Mesothelial cell of epicardium (in vitro differentiated cells): ENCODE measurements at places on chromosomes 4 and X.

DNA sequence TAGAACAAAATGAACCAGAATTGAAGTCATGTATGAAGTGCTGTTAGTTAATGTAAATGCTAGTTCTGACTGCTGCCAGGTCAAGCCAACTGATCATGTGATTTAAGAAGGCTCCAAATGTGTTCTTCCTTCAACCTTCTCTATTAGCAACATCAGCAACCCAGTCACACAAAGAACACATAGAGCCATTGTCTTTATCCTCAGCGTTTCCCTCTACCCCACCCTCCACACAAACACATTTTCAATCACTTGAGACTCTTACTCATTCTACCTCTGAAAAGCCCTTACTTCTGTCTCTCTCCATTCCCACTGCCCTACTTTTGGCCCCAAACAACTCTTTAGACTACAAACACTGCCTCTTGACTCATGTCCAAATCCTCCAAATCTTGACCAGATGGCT is 89.7 kb upstream of the KDR start:
- DNase-seq, result no peak

- DNase-seq, result no peak
These were observed 536 bp downstream of the OTUD5 start for GRCh38 chrX:48956728-48957414.

- DNase-seq, result no peak
These were observed 35.5 kb downstream of the DCUN1D4 start for GRCh38 chr4:51878431-51878830.

DNA sequence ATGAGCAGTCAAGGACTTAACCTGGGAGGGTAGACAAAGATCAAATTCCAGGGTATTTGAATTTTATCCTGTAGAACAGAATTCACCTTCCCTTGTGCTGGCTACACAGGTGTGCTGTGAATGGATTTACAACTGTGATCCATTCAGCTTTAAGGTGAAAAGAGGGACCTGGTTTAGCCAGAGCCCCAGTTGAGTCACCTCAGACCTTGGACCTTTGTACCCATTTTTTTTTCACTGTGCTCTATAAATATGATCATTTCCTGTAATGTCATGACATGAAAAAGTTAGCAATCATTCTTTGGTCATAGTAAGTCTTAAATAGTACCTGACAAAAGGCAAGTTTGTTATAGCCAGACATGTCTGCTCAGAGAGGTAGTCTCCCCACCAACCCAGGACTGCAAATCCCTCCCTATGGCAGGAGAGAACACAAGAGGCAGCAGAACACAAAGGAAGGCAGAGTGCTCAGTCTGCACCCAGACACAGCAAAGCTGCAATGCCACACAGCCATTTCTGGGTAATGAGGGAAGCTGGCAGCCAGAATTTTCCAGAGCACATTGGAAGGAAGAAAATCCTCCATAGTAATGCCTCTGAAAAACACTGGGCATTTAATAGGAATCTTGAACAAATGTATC is 77.9 kb downstream of the CXXC4 start:
- no peak for DNase-seq

- no peak for DNase-seq
These were observed 799.8 kb downstream of the RAPGEF2 start for GRCh38 chr4:159902648-159903047.

DNA sequence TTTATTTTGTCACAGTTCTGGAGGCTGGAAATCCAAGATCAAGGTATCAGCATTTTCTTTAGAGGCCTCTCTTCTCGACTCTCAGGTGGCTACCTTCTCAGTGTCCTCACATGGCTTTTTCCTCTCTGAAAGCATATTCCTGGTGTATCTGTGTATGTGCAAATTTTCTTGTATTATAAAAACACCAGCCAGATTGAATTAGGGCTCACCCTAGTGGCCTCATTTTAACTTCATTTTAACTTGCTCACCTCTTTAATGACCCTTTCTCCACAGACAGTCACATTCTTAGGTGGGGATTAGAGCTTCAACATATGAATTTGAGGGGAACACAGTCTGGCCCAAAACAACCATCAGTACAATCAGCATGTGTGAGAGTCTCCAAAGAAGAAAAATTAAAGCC is 542.4 kb upstream of the FAM241A start:
- DNase-seq, result no peak

DNA sequence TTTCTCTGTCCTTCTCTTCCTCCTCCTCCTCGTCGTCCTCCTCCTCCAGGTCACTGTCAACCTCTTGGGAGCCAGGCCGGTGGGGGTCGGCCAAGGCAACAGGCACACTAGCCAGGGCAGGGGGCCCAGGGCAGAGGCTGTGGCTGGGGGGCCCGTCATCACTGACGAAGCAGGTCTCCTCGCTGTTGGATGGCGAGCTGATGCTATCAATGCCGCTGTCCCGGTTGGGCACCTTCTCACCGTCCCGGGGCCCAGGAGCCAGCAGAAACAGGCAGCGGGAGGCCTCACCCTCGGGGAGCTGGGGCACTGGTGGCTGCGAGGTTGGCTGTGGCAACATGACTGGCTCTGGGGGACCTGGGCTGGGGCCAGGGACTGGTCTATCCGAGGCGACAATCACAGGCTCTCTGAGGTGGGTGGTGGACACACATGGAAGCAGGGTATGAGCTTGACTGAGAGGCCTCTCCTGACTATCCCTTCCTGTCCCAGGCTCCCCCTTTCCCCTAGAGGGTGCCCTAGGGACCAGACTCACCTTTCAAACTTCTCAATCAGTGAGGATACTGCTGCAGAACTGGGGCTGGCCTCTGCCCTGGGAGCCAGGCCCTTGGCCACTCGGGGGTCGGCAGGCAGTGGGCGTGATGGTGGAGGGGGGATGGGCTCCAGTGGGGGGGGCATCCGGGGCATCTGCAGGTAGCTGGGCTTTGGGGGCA is 25.8 kb downstream of the FGD1 start:
- DNase-seq, result no peak

- no peak for DNase-seq
These were observed 1.4 kb upstream of the PHF8 start for GRCh38 chrX:54045563-54046228.

- no peak for DNase-seq
These were observed 134.4 kb downstream of the MAD2L1 start for GRCh38 chr4:119932277-119932676.

GRCh38 chrX:53211391-53211978 is 13.5 kb downstream of the KDM5C start:
- no peak for DNase-seq

DNA sequence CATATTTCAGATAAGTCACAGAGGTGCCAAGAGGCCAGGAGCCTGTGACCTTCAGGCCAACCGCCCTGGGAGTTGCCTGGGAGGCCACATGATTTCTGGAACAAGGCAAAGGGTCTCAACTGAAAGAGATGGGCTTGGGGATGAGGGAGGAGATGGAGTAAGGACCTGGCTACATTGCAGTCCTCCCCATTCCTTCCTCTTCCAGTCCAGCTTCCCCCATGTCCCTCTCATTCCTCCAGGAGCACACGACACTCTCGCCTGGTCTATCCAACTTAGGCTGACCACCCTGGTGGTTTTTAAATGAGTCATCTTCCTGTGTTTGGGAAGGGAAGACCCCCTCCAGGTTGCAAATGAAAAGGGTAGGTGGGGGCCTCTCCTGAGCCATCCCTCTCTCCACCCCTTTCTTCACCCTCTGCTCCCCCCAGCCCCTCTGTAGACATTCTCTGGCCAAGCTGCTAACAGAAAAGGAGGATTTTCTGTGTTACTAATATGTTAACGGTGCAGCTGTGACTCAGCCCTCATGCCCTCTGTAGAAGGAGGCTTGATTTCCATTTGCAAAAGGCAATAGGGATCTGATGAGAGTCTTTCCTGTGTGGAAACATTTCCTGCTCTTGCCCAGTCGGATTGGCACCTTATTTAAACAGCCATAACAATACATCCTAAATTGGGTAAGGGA is 79.2 kb downstream of the RTL5 start:
- no peak for DNase-seq

DNA sequence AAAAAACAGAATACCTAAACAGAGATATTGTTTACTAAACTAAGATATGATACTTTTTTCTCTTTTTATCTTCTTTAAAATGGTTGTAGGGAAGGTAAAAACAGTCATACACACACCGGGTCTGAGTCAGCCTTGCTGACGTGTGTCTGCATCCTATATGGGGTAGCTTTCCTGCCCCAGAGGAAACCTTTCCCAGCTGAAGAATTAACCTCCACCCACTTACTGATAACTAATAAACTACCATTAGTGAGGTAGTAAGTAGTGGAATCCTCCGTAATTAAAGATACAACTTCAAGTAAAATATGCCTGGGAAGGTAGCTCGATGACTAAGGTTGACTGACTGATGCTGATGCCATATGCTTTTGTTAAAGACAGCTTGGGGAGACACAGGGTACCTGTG is 312.2 kb downstream of the DCTD start:
- DNase-seq, result no peak

GRCh38 chr4:53686521-53686920 is 95.2 kb upstream of the LNX1 start:
- no peak for DNase-seq

DNA sequence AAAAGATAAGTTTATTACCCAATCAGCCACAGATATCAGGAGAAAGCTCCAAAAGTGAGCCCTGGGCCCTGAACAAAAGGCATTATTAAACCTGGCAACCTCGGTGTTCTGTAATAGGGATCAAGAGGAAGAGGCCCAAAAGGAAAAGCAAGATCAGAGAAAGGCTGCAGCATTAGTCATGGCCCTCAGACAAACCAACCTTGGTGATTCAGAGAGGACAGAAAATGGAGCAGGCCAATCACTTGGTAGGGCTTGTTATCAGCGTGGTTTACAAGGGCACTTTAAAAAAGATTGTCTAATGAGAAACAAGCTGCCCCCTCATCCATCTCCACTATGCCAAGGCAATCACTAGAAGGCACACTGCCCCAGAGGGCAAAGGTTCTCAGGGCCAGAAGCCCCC is 75.7 kb downstream of the AGTR2 start:
- DNase-seq, result no peak

GRCh38 chr4:142282870-142283431 is 563.1 kb downstream of the INPP4B start:
- DNase-seq, result no peak

DNA sequence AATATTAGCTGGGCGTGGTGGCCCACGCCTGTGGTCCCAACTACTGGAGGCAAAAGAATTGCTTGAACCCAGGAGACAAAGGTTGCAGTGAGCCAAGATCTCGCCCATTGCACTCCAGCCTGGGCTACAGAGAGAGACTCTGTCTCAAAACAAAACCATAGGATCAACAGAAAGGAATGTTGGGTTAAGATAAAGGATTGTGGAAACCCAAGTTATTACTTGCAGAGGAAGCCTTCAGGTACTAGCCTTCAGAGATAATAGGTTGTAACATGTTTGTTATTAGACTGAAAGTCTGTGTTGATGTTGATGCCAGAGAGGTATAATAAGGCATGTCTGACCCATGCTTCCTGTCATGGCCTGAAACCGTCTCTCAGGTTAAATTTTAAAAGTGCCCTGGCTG is 16.9 kb downstream of the SSX5 start:
- DNase-seq, result no peak

- no peak for DNase-seq
These were observed 94.2 kb downstream of the MAOA start for GRCh38 chrX:43750248-43750676.

DNA sequence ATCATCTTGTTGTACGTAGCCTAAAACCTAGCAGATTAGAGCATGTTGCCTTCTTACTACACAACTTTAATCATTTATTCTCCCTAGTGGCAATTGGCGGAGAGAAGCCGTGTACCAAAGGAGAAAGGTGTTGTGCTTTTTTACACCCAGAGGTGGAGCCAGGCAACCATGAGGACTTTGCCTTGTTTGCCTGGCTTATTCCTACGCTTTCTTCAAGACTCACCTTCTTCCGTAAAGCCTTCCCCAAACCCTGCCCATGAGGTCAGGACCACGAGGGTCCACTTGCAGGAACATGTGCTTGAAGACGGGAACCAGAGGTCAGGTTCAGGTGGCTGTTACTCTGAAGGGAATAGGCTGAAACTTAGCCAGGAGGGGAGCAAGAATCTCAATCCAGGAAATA is 290.5 kb downstream of the RAB28 start:
- DNase-seq, result no peak

- DNase-seq, result no peak
These were observed 22.0 kb downstream of the C4orf54 start for GRCh38 chr4:99635601-99636000.

- DNase-seq, result no peak
These were observed 148.2 kb downstream of the COMMD8 start for GRCh38 chr4:47315346-47315745.

DNA sequence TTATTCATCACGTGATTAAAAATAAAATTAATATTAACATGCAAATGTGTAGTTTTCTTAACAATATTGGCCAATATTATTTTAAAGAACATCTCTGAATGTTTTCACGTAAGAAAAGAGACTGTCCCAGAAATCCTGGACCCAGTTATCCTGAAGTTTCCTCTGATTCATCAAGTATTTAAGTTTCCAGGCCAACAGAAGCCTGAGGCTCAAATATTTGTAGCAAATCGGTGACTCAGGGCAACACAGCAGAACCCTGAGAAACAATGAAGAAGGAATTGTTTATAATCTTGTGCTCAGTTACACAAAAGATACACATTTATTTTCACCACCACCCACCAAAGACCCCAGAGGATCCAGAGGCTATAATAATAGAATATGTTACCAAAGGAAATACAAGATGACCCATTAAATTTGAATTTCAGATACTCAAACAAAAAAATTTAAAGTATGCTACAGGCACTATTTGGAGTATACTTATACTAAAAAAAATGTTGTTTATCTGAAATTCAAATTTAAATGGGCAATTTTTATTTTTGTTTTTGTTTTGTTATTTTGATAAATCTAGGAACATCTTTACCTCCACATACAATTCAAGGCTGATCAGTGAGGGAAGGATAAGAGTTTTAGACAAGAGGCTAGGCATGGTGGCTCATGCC is 33.9 kb upstream of the SLC7A11 start:
- no peak for DNase-seq

DNA sequence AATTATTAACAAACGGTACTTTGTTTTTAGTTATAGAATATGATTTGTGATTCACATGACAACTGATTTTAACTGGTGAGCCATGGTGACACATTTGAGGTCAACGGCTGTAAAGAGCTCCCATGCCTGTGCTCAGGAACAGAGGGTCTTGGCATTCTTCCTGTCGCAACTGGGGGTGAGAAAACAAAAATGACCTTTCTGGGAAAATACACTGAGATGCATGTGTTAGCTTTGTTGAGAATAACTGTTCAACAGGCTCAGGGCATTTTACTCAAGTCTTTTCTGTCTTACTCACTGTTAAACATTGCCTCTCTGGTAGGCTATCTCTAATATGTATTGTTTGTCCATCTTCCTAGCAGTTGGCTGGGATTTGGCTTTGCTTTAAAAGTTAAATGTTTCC is 57.1 kb upstream of the HPGD start:
- no peak for DNase-seq

DNA sequence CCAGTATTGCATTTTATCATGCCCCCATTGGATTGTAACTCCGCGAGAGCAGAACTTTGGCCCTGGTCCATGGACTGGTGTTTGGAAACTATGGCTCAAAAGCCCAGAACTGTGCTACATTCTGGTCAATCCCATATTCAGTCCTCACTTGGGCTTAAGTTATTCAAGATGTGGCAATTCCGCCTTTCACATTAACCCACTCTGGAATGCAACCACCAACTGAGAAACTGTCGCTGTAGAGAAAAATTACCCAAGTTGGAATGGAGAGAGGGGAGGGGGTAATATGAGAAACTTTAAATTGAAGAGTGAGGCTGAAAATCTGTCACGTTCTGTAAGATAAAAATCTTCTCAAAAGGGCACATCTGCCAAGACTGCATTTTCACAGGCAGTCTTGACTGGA is 189.6 kb upstream of the NHS start:
- DNase-seq, result no peak
